Vagina (tissue), 2 donors: ENCODE measurements at places on chromosomes 1 and 21.

- no peak for DNase-seq
Observed at GRCh38 chr1:47534436-47534835, 96.6 kb downstream of the FOXD2 start.

DNA sequence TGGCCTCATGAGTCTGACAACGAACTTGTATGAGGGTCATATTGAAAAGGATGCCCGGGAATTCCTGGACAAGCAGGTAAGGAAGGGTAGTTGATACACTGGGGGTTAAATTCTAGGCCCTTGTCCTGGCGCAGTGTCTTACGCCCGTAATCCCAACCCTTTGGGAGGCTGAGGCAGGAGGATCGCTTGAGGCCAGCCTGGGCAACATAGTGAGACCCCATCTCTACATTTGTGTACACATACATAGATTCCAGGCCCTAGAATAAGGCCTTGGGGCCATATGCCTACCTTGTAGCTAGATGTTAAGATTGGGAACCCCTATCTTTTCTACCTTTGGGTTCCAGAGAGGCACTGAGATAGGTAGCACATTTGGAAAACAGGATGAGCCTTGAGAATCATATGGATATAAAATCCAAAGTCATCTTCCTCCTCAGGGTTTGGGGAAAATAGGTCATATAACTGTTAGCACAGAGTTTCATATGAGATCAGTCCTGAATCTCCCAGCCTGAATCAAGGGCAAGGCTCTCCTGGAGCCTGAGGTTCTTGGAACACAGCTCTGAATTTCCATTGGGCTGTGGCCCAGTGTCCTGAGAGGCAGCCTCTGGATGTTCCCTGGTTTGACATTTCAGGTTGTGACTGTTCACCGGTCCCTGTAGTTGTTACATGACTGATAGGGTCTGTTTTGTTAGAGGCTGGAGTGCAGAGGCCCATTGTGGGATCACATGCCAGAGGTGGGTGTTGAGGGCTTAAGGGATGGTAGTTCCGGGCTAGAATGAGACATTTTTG lies 104.4 kb downstream of the PIK3R3 start:
- DNase-seq = no peak

DNA sequence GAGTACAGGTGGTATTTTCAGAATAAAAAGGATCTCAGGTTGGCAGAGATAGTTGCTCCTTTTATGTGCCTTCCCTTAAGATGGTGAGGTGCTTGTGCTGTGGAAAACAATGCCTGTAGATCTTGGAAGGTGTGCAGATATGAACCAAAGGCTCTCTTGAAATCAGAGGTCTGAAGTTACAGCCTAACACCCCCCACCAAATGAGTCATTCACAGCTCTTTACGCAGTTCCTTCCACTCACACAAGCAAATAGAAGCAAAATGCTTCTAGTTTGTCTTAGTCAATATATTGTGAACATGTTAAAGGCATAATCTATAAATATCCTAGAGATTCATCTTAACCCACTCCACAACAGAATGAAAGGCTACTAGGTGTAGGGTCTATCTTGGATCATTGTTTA lies 128.9 kb upstream of the NR5A2 start:
- DNase-seq = no peak

GRCh38 chr1:212531267-212531666 lies 77.3 kb upstream of the ATF3 start:
- DNase-seq = no peak

GRCh38 chr1:229058729-229059128 lies 212.2 kb upstream of the RAB4A start:
- DNase-seq = no peak

DNA sequence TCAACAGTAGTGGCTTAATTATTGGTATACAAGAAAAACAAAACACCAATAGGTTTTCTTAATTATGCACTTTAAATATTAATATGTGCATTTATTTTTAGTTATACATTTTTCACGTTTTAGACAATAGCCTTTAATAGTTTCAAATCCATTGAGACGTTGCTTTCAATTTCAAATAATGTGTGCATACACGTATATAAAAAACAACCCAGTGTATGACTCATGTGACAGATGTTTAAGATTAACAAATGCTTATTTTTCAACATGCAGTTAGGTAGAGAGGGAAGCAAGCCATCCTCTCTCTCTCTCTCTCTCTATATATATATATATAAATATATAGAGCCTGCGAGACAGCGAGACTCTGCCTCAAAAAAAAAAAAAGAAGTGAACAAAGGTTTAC lies 24.3 kb downstream of the EYA3 start:
- DNase-seq = no peak

DNA sequence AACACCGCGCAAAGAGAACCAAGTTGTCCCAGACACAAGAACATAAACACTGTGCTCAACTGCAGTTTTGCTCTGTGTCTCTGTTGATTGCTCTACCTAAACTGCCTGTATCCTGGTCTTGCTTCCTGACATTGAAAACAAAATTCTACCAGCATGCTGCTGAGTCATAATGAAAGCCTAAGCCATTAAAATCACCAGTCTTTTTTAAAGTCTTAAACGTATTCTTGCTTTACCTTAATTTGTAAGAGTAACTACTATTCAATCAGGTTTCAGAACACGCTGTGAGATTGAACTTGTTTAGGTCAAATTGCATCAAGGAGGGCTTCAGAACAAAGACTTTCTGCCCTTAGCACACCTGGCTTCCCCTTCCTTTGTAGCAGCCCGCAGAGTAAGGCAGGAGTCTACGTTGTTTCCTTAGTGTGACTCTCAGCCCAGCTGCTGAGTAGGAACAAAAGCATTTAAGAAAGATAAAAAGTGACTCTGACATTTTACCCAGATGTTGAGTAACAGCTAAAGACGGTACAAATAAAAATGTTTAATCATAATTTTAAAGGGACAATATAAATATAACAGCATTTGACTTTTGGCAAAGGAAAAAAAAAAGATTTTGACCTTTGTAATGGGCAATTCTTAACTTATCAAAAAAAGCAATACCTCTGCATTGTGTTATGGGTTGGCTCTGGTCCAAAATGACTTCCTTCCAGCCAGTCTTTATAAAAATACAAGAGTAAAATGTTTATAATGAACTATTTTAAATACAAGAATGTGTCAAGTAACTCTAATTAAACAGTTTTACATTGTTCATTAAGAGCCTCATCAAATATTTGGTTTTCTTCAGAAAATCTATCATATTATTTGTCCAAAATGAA lies 186.9 kb upstream of the ADGRL4 start:
- DNase-seq = no peak

DNA sequence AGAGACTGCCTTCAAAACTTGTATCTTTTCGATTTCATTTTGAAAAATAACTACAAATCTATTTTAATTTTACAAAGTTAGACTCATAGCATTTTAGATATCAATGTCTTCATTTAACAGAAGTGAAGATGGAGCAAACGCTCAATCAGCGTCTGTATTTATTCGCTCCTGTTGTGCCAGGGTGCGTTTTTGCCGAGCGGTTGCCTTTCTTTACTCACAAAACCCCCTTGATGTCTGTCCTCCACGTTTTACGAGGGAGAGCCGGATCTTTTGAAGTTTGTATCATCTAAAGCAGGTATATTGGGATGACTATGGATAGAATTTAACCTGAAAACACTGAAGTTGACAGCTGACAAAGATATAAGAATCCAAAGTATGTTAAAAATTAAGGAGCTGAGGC lies 44.6 kb downstream of the MRPL39 start:
- DNase-seq = no peak

DNA sequence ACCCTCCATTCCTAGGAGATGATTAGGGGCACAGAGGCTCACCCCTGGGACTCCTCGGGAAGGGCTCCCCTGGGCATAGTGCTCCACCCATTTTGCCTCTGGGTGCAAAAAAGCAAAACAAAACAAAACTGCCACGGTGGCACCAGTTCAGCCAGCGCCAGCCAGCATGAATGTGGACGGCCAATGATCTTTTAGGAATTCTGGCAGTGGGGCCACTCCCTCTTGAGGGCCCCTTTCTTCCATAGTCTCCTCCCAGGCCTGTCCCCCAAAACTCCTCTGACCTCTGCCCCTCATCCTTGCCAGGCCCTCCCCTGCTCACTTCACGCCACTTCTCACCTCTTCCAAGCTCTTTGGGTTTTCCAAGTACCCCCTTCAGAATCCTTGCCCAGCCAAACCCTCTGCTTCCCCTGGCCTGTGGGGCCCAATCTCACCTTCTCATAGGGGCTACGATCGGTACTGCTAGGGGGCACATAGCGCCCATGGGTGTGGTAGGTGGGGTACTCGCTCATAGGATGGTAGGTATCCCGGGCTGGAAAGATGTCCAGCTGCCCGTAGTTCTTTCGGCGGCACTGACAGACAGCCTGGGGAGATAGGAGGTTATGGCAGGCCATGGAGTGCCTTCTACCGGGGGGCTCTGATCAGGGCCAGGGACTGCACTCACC lies 13.3 kb downstream of the TRIM46 start:
- no peak for DNase-seq

- peak; percentile 97 for DNase-seq
Observed at GRCh38 chr1:109927911-109928321, 17.3 kb downstream of the CSF1 start.

GRCh38 chr1:241813768-241814320 lies 34.2 kb upstream of the EXO1 start:
- no peak for DNase-seq

- no peak for DNase-seq
Observed at GRCh38 chr1:50424045-50424883, 1.0 kb upstream of the DMRTA2 start.

DNA sequence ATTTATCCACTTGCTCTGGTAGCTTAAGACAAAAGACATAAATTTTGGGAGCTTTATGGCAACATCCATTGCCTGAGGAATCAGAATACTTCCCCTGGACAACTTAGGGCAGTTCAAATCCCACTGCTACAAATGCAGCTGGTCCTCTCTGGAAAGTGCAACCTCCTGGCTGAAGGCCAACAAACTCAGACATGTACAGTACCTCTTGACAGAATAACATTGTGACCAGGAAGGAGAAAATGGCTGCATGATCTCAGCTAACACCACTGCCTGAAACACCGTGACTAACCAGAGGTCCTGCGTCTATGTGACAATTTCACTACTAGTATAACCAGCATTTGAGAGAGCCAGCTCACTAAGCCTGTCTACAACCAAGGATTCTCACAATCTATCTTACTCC lies 218.9 kb downstream of the CRB1 start:
- DNase-seq = no peak

GRCh38 chr21:45447821-45448220 lies 42.9 kb downstream of the COL18A1 start:
- DNase-seq = no peak

DNA sequence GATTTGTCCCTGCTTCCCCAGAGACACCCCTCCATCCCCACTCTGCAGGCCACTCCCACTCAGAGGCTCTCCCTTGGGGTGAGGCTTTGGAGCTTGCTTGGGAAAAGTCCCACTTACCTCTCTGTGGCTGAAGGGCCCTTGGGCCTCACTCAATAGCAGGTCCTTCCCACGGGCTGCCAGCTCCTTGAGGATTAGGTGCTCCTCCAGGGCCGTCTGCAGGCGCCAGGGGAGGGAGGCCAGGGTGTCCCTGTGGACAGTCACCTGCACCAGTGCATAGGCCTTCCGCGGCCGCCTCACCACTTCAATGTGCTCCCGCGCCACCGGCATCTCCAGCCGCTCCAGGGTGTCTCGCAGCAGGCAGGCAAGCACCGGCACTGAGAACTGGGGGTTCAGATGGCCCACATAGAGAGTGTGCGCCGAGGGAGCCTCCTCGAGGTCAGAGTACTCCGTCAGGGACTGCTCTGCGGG lies 1.4 kb downstream of the SLFNL1 start:
- no peak for DNase-seq

GRCh38 chr1:84078108-84078841 lies 65.8 kb upstream of the PRKACB start:
- DNase-seq = no peak

DNA sequence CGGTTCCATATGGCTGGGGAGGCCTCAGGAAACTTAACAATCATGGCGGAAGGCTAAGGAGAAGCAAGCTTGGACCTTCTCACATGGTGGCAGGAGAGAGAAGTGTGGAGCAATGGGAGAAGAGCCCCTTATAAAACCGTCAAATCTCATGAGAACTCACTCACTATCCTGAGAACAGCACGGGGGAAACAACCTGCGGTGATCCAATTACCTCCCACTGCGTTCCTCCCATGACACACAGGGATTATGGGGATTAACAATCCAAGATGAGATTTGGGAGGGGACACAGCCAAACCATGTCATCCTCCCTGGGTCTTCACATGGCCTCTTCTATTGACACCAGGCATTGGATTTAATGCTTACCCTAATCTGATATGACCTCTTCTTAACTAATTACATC lies 455.1 kb upstream of the VAMP3 start:
- no peak for DNase-seq

GRCh38 chr1:212638492-212639151 lies 30.1 kb downstream of the ATF3 start:
- DNase-seq = no peak

GRCh38 chr1:92657701-92658100 lies 127.2 kb downstream of the EVI5 start:
- no peak for DNase-seq

GRCh38 chr1:58818976-58819375 lies 35.1 kb upstream of the JUN start:
- DNase-seq = no peak

- no peak for DNase-seq
Observed at GRCh38 chr1:91603409-91603808, 102.8 kb downstream of the CDC7 start.

DNA sequence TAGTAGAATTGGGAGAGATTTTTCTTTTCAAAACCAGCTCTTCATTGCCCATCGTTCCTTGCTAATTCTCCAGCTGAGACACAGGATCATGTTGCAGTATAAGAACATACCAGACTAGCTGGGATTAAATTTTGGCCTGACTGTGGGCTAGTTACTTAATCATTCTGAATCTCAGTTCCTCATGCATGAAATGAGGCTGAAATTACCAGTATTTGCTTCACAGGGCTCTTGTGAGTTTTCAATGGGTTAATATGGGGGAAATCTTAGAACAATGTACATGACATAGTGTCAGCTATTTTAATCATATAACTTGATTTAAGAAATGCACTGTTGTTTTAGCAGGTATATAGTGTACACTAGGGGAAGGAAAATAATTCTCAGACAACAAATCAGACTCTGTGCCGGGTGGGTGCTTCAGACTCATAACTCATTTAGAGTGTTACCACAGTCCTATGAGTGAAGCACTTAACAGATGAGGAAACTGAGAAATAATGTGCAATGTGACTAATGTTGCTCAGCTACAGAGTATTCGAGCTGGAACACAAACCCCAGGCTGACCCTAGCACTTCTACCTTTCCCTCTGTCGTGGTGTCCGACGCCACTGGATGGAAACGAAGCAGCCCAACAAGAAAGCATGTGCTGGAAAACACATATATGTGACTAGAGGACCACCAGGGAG lies 137.6 kb upstream of the SGIP1 start:
- DNase-seq = no peak

GRCh38 chr21:15688809-15689208 lies 41.0 kb upstream of the USP25 start:
- no peak for DNase-seq

GRCh38 chr1:117339866-117340700 lies 27.2 kb upstream of the MAN1A2 start:
- DNase-seq = no peak
